ENCODE measurements at places on chromosomes 5 and 9.

DNA sequence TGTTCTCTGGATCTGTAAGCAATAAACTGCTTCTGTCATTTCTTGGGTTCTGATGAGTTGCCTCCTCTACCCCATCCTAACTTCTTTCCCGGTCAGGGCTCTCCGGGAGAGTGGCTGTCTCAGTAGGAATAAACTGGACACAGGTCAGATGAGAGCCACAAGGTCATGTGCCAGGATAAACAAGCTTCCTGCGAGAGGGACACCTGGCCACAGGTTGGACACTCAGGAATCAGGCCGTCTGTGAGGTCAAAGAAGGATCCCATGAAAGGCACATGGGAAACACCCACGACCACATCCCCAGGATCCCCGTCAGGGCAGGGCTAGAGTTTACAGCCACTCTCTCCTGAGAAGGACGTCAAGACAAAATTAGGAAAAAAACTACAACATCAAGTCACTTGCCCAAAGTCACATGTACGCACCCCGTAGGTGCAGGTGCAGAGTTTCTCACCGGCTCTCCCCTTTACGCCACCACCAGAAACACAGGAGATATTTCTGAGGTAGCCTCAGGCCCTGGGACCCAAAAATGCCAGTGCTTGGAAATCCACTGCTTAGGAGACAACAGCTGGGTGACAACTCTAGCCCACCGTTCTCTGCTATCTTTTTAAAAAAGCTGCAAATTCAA, 28.7 kb downstream of the CCT5 start:
- H3K27me3 ChIP-seq: no peaks in the 10 kb centered on the region
- H3K36me3 ChIP-seq: no peaks in the 10 kb centered on the region
- H3K4me1 ChIP-seq: 0 out of 2 replicates have a peak, but pooled peaks cover 8% of the 10 kb centered on the region
- H3K27ac ChIP-seq: no peak overlapping the region
- H3K4me3 ChIP-seq: no peak overlapping the region

- no peak for DNase-seq
- no peak overlapping the region for H3K4me3 ChIP-seq
- no peaks in the 10 kb centered on the region for H3K36me3 ChIP-seq
- H3K4me1 ChIP-seq: no peaks in the 10 kb centered on the region
- no peaks in the 10 kb centered on the region for H3K27me3 ChIP-seq
- no peak overlapping the region for H3K27ac ChIP-seq
Observed at GRCh38 chr9:114442022-114442421, 54.2 kb upstream of the AKNA start.

DNA sequence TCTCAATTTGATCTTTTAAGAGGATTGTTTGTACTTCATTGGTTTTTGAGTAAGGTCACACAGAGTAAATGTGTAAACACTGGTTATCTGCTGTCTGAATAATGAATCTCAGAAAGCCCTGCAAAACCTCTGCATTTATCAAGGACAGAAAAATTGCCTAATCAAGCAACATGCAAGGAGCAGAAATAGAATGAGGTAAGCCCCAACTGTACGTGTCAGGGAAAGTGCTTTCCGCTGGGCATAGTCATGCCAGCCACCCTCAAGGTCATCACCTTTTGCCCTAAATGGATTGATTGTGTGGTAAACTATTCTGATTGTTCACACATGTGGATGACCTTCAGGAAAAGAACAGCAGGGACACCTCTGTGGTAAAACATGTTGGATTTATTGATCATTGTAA, 376.9 kb upstream of the KCNN2 start:
- no peaks in the 10 kb centered on the region for H3K36me3 ChIP-seq
- no peak for DNase-seq
- H3K4me3 ChIP-seq: no peak overlapping the region
- H3K27ac ChIP-seq: no peak overlapping the region
- no peaks in the 10 kb centered on the region for H3K4me1 ChIP-seq
- H3K27me3 ChIP-seq: no peaks in the 10 kb centered on the region

GRCh38 chr5:60196385-60197113, 303.0 kb upstream of the PDE4D start:
- no peak for DNase-seq
- H3K27ac ChIP-seq: no peak overlapping the region
- H3K27me3 ChIP-seq: no peaks in the 10 kb centered on the region
- no peak overlapping the region for H3K4me3 ChIP-seq
- no peaks in the 10 kb centered on the region for H3K4me1 ChIP-seq

DNA sequence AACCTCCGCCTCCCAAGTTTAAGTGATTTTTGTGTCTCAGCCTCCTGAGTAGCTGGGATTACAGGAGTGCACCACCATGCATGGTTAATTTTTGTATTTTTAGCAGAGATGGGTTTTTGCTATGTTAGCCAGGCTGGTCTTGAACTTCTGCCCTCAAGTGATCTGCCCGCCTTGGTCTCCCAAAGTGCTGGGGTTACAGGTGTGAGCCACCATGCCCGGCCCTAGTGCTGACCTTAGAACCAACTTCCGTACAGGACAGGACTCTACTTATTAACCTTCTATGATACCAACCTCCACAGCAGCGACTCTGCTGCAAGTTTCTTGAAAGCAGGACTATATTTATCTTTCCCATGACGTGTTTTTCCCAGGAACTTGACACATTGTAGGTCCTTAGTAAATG, 176.9 kb downstream of the RGS3 start:
- H3K4me1 ChIP-seq: no peaks in the 10 kb centered on the region
- H3K36me3 ChIP-seq: no peaks in the 10 kb centered on the region
- no peak overlapping the region for H3K27ac ChIP-seq
- H3K27me3 ChIP-seq: peaks cover 6% of the 10 kb centered on the region
- DNase-seq: no peak

DNA sequence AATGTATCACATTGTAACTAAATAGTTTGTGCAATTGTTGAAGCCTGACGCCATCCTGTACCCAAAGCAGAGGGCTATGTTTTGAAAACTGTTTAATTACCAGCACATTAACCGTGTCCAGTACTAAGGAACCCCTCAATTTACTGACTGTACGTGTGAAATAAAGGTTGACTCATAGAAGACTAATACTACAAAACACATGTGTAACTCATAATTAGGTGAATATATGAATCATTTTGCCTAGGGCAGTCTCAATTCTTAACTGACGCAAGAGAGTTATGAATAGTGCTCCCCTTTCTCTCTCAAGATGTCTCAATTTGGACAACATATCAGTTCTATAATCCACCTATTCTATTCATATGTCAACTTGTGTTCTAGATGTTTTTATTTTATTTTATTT, 558.4 kb downstream of the PRDM9 start:
- no peaks in the 10 kb centered on the region for H3K36me3 ChIP-seq
- no peak overlapping the region for H3K4me3 ChIP-seq
- no peak for DNase-seq
- H3K27me3 ChIP-seq: no peaks in the 10 kb centered on the region

DNA sequence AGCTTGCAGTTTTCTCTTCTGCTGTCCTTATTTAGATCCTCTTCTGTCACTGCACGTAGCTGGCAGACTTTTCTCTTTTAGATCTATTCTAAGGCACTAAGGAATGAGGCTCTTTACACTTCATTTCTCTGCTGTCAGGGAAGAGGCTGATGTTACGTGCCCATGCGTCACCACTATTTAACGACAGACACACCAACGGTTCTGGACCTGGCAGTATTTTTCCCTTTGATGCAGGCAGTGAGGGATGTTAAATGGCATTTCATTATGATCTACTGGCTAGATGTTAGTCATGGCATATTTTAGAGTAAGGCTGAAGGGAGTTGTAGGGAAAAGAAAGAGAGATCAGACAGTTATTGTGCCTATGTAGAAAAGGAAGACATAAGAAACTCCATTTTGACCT, 8.2 kb upstream of the CRHBP start:
- no peaks in the 10 kb centered on the region for H3K36me3 ChIP-seq
- H3K4me1 ChIP-seq: no peaks in the 10 kb centered on the region
- no peaks in the 10 kb centered on the region for H3K27me3 ChIP-seq
- no peak overlapping the region for H3K4me3 ChIP-seq
- no peak overlapping the region for H3K27ac ChIP-seq
- no peak for DNase-seq

DNA sequence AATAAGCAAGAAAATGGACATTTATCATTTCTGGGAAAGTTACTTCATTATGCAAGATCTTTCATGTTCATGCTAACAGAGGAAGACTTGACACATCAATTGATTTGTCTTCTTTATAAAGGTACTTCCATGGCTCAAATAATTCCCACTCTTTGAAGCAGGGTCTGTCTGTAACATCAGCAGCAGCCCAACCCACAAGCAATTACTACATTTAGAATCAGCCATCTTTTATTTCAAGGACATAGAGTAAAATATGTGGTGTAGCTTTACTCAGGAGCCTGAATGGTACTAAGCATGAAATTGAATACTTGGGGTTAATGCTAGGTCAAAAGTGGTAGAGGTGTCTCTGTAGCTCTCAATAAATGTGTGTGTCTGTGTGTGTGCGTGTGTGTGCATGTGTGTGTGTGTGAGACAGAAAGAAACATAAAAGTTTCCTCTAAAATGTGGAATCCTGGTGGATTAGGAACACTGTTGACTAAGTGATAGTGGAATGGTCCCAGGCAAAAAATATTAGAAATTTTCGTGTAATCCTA, 581.1 kb downstream of the CAAP1 start:
- no peaks in the 10 kb centered on the region for H3K4me1 ChIP-seq
- DNase-seq: no peak
- no peaks in the 10 kb centered on the region for H3K27me3 ChIP-seq
- H3K4me3 ChIP-seq: no peak overlapping the region

DNA sequence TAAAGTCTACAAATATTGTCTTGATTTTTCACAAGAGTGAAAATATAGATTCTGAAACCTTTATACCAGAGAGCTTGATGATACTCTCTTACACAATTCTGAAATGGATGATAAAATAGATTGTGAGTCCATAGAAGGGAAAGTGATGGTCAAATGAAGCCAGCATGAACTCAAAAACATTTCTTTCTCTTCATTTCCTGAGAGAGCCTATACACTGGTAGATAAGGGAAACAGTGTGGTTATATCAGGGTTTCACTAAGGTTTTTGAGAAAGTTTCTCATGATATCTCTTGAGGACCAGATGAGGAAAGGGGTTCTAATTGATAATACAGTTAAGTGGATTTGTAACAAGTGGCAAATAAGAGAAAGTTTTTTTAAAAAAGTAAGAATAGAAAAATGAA, 254.1 kb downstream of the PJA2 start:
- no peaks in the 10 kb centered on the region for H3K27me3 ChIP-seq
- H3K4me1 ChIP-seq: no peaks in the 10 kb centered on the region
- no peak for DNase-seq
- H3K4me3 ChIP-seq: no peak overlapping the region

DNA sequence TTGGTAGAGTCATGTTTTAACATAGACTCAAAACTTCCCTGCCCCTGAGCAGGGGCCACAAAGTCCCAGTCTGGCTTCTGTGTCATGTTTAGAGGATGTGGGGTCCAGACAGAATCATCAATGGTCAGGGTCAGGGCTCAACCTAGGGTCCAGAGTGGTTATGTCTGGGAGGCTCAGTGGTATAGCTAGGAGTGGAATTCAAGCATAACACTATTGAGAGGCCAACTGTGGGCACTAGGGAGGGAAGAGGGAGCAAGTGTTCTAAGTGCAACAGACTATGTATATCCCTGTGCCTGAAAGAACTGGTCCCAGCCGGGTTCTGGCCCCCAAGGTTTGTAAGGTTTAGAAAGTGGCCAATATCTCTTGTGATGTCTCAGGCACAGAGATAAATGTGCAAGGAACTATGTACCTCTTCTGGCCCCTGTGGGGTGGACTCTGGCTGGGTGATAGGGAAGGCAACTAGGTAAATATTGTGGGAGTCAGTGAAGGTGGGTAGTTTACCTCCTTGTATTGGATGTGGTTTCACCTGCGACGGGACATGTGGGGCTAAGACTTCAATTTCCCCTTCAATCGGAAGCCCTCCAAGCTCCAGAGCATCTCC, 14.0 kb downstream of the MYORG start:
- no peaks in the 10 kb centered on the region for H3K27me3 ChIP-seq
- no peak overlapping the region for H3K27ac ChIP-seq
- DNase-seq: no peak

- no peak for DNase-seq
- H3K27me3 ChIP-seq: no peaks in the 10 kb centered on the region
- no peak overlapping the region for H3K27ac ChIP-seq
- no peaks in the 10 kb centered on the region for H3K36me3 ChIP-seq
Observed at GRCh38 chr5:68463606-68464005, 248.1 kb downstream of the PIK3R1 start.

DNA sequence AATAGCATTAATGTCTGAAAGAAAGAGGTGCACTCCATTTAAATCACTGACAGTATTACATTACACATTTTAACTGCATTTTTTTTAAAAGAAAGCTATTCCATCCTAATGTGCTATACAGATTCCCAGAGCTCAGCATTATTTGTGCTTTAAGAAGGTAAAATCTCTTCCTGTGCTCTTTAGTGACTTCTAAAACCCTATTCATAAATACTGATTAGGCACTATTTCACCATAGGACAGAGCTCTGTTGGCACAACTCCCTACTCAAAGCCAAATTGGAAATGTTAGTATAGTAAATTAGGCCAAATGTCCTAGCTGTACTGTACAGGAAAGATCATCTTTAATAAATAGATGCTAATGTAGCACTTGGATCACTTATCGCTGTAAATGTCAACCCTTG, 262.5 kb downstream of the TUSC1 start:
- no peaks in the 10 kb centered on the region for H3K36me3 ChIP-seq
- DNase-seq: no peak
- H3K27ac ChIP-seq: no peak overlapping the region
- no peaks in the 10 kb centered on the region for H3K4me1 ChIP-seq
- H3K27me3 ChIP-seq: no peaks in the 10 kb centered on the region

GRCh38 chr5:104541141-104541785, 978.7 kb upstream of the NUDT12 start:
- H3K36me3 ChIP-seq: no peaks in the 10 kb centered on the region
- no peaks in the 10 kb centered on the region for H3K4me1 ChIP-seq
- no peak for DNase-seq
- H3K27me3 ChIP-seq: no peaks in the 10 kb centered on the region

DNA sequence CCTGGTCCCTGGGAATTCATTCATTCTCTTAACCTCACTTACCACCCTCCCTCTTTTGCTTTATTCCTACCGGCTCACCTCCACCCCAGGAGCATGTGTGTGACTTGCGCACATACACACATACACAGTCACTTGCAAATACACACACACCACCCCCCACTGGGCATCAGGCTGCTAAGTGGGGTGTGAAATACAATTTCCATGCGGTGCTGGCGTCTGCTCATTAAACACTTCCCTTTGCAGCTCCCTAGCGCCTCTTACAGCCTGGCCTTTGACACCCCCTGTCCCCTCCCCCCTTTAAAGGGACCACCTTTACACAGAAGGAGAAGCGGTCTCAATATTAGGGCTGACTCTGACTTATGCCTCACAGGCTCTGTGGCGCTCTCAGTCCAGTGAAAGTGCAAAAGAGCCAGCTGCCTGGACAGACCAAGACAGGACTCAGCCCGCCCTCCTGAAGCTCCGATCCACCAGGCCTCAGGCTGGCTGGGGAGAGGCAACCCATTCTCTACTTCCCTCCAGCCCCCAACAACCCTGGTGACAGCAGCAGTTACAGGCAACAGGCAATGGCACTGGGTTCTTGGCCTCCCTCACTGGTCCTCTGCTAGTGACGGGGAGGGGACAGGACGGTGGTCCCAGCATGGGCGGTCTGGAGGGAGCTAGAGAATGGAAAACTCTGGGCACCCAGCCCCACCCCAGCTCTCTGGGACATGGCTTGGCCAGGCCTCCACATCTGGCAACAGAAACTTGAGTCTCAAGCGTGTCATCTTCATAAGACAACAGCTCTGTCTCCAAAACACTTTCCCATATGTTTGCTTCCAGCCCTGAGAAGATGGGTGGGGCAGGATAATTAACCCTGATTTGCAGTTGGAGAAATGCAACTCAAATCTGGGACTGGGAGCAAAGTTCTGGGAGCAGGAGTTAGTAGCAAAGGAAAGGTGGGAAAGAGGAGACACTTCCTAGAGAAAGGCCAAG, 12.0 kb downstream of the ENHO start:
- H3K27ac ChIP-seq: no peak overlapping the region
- no peak for DNase-seq
